ENCODE measurements at places on chromosomes 2 and 18.

DNA sequence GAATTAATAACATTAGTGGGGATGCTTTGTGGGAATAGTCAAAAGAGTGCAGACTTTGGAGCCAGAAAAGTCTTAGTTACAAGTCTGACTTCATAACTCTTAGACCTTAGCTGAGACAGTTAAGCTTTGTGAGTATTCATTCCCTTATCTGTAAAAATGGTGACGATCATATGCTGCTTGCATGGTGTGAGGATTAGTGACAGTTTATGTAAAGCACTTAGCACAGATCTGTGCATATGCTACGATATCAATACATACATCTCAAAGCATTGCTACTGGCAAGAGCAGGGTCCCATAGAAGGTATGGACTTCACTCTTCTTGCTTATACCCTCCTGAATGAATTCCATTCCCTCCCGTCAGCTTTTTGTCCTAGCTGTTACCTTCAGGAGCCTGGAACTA is 56.7 kb upstream of the LYPD6B start:
- no peak for DNase-seq

GRCh38 chr2:78941751-78942150 is 83.8 kb upstream of the REG3G start:
- DNase-seq = no peak

- DNase-seq = no peak
Measured at GRCh38 chr2:118584062-118584749, 263.2 kb downstream of the EN1 start.

DNA sequence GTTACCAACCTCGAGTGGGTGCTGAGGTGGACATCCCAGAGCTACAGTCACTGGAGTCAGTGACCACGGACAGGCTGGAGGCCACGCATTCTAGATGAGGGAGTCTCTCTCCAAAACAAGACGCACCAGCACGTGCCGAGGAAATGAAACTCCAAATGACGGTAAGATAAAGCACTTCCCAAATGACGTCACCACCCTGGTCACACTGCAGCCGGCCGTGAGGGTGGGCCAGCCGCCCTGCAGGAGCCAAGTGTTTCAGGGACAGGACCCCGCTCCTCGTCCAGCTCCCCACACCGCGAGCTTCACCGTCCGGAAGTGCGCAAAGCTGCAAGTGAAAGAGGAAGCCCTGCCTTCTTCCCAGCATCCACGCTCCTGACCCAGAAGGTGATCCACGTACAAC is 99.4 kb downstream of the ZNF516 start:
- DNase-seq = no peak

GRCh38 chr2:43927442-43927841 is 68.3 kb downstream of the LRPPRC start:
- DNase-seq = peak; percentile 70

- DNase-seq = no peak
Measured at GRCh38 chr2:139033300-139033699, 253.1 kb upstream of the NXPH2 start.

DNA sequence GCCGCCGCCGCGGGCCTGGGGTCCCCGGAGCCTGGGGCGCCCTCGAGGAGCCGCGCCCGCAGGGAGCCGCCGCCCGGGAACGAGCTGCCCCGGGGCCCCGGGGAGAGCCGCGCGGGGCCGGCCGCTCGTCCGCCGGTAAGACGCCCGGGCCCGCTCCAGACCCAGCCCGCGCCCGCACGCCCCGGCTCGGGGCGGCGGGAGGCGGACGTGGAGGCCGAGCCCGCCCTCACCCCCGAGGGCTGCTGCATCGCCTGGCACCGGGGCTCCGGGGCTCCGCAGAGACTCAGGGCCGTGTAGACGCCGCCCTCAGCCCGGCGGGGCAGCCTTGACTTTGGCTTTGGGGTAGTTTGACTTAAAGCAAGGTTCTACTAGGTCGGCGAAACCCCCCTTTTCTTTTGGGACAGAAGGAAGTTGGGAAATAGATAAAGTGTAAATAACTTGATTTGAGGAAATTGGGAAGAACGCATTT is 335 bp downstream of the ERFE start:
- DNase-seq = no peak

DNA sequence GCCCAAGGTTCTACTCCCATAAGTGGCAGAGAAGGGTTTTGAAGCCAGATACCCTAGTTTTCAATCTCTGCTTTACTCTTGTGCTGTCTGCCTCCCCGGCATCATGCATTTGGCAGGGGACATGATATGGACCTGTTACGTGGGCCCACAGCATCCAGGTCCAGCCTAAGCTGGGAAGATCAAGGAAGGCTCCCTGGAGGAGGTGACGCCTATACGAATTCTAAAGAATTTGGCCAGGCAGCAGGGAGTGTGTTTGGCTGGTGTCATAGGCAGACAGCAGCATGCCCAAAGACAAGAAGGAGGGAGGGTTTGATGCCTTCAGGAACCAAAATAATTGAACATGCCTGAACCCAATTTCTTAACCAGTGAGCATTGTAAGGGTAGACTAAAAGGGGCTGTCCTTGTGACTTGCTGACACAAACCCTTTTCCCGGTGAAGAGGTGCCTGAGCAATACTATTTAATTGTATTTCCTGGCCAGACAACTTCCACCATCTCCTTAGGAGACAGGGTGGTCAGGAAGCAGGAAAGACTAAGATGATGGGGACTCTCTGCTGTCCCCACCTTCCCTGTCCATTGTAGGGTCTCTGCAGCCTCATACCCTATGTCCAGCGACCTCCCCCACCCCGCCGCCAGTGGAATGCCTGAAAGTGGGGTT is 21.3 kb downstream of the NRP2 start:
- no peak for DNase-seq

GRCh38 chr2:173151671-173152401 is 76.2 kb downstream of the MAP3K20 start:
- DNase-seq = peak; percentile 80

DNA sequence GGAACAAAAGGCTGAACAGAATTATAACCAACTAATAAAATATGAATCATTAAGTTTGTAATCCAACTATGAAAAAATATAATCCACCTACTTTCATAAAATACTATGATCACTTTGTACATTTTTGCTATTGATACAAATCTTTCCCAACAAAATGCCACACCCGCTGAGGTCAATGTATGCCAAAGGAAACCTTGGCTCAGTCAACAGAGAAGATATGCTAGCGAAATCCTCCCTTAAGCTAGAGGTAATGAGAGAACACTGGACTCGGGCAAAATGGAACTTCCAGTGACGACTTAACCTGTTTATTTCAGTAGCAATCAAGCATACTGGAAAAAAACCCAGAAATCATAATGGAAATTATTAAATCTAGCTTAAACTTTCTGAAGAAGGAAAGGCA is 81.5 kb downstream of the NOL10 start:
- DNase-seq = no peak

GRCh38 chr2:23624378-23624777 is 239.4 kb downstream of the KLHL29 start:
- DNase-seq = peak; percentile 21

GRCh38 chr18:13464432-13465123 is 246.0 kb downstream of the LDLRAD4 start:
- peak; percentile 86 for DNase-seq

DNA sequence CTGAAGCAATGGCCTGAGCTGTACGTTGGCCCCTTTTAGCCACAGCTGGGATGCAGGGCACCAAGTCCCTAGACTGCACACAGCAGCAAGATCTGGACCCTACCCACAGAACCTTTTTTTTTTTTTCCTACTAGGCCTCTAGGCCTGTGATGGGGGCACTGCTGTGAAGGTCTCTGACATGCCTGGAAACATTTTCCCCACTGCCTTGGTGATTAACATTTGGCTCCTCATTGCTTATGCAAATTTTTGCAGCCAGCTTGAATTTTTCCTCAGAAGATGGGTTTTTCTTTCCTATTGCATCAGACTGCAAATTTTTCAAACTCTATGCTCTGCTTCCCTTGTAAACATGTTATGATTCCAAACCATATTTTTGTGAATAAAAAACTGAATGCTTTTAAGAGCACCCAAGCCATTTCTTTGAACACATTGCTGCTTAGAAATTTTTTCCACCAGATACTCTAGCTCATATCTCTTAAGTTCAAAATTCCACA is 33.5 kb downstream of the PDE1A start:
- no peak for DNase-seq

GRCh38 chr2:60054571-60055340 is 498.7 kb downstream of the BCL11A start:
- no peak for DNase-seq

DNA sequence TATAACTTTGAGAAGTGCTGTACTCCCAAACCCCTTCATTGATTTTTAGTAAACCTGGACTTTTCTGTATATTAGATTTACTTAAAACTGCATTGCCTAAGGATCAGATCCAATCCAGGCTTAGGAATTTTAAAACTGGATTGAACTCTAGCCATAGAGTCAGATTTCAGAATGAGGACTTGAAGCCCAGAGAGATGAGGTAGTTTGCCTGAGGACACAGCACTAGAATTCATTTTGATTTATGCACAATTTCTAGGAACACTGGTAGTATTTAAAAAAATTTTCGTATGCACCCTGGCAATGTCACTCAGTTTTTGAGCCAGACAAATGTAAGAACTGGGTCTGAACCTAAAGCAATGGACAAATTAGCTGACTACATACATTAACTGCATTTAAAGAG is 144.9 kb downstream of the KCTD1 start:
- DNase-seq = no peak

Data from activated CD4-positive, alpha-beta T cell treated with anti-CD3 and anti-CD28 coated beads, Interleukin-2, amount 50 U/mL, for 16 hours (primary cell).